ENCODE measurements at places on chromosomes 4 and X. TPM values are rescaled to one million over a fixed set of nuclear protein-coding genes. Genes with fewer than 3 reads are reported as not detected.

PAGE2 gene
- not detected for total RNA-seq

RENBP gene
- 1.5 TPM for total RNA-seq

RAB40A gene
- total RNA-seq, result 1.2 TPM

PCDH18 gene
- 17.9 TPM for total RNA-seq

GABRG1 gene
- total RNA-seq, result 21.9 TPM

TEX13B gene
- total RNA-seq, result not detected

S100G gene
- total RNA-seq, result not detected

DCAF4L1 gene
- total RNA-seq, result under 0.01 TPM

CXXC4 gene
- total RNA-seq, result 102 TPM

LDOC1 gene
- 6.9 TPM for total RNA-seq

STBD1 gene
- total RNA-seq, result 0.74 TPM

ENPP6 gene
- 2.2 TPM for total RNA-seq
